GM20000 (cell line): ENCODE measurements at places on chromosomes 7 and 10.

- no peak for DNase-seq
Observed at GRCh38 chr7:41351091-41351490, 351.8 kb downstream of the INHBA start.

GRCh38 chr10:35824704-35825103 is 182.6 kb upstream of the FZD8 start:
- no peak for DNase-seq

DNA sequence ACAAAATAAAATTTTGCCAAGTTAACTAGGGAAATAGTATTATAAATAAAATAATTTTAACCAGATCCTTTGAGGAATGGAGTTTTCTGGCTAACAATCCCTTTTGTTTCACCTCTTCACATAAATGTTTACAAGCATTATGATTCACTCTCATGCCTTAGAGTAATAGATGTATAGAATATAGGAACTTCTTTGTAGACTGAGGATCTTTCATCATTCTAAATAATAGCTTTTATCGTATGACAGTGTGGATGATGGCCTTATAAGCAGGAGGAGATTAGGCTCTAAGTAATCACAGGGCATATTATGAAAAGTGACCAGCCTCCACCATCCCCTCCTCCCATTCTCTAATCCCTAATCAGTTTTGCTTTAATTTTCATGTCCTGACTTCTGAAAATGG is 13.5 kb downstream of the ING3 start:
- DNase-seq, result no peak

GRCh38 chr10:48496831-48497779 is 107.8 kb downstream of the ARHGAP22 start:
- no peak for DNase-seq

GRCh38 chr7:1053002-1053411 is 8.7 kb downstream of the GPR146 start:
- DNase-seq, result no peak

GRCh38 chr7:76202666-76203030 is 952 bp downstream of the SRRM3 start:
- no peak for DNase-seq

GRCh38 chr7:18208921-18209320 is 181.3 kb upstream of the PRPS1L1 start:
- no peak for DNase-seq

DNA sequence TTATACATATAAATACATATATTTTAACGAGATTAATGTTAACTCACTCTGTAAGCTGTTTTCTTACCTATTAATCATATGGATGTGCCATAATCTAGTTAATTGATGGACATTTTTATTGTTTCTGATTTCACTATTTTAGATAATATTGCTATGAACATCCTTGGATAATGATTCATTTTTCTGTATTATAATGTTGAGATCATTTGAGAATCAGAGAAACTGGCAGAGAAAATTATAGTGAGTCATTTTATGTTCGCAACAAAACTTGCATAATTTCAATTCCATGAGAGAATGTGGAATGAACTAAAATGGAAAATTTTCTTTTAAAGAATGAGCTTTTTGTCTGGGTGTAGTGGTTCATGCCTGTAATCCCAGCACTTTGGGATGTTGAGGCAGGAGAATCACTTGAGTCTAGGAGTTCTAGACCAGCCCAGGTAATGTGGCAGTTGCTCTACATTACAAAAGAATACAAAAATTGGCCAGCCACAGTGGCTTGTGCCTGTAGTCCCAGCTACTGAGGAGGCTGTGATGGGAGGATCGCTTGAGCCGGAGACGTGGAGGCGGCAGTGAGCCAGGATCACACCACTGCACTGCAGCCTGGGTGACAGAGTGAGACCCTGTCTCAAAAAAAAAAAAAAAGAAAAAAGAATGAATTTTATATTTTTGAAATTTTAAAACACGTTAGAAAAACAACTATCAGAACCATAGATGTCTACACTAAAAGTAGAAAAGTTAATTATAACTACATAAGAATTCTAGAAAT is 40.5 kb downstream of the PAPSS2 start:
- no peak for DNase-seq

DNA sequence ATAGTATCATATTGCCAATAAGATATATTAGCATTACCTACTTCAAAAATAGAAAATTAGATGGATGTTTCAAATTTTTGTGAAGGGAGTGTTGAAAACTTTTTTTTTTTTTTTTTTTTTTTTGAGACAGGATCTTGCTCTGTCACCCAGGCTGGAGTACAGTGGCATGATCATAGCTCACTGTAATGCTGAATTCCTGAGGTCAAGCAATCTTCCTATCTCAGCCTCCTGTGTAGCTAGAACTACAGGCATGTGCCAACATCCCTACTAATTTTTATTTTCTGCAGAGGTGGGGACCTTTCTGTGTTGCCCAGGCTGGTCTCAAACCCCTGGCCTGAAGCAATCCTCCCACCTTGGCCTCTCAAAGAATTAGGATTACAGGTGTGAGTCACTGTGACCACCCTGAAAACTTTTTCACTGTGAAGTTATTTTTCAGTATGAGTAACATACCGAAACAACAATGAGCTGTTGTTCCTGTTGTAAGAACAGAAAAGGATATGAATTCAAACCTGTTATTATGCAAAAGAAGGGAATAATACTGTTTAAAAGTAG is 266.9 kb downstream of the NEBL start:
- no peak for DNase-seq

- peak; percentile 51 for DNase-seq
Observed at GRCh38 chr7:114026486-114027089, 107.8 kb upstream of the PPP1R3A start.

- DNase-seq, result no peak
Observed at GRCh38 chr7:90312745-90313144, 8.4 kb downstream of the FAM237B start.

GRCh38 chr10:95601116-95601719 is 40.0 kb upstream of the SORBS1 start:
- peak; percentile 69 for DNase-seq

GRCh38 chr7:142376356-142376997 is 118.6 kb upstream of the PRSS58 start:
- no peak for DNase-seq

DNA sequence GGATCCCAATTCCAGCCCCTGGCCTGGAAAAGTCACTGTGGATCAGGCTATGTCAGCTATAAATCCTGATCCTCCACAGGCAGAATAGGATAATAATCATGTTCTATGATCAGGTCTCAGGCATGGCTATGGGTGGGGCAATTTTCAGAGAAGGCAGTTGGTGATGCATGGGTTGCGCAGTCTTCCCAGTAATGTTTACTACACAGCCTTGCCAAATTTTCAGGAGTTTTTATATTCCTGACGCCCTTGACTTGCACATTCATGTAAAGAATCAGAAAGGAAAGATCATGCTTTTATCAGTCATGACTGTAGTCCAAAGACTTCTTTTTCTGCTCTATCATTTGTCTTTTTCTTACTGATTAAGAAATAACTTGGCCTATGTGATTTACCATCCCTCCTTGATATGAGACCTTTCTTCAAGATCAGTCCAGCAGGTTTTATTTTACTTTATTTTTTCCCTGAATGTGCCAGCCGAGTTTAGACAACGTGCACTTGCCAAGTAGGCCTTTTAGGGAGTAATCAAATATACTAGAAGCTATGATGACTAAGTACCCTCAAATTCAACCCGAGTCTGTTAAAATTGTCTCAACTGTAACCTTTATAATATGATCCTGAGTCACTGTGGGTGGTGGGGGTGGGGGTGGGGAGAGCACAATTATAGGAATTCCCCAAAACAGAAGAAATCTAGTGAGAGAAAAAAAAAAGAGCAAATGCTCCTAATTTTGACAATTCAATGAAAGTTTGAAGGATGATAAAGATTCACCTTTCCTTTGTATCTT is 31.9 kb downstream of the ARL4A start:
- no peak for DNase-seq
